ENCODE measurements at places on chromosomes 4 and X. TPM values are rescaled to one million over a fixed set of nuclear protein-coding genes. Genes with fewer than 3 reads are reported as not detected.

REELD1 gene
- not detected for total RNA-seq

ABCG2 gene
- 37.4 TPM for total RNA-seq

PROM1 gene
- total RNA-seq = 0.27 TPM

GIMD1 gene
- total RNA-seq = not detected

GATA1 gene
- total RNA-seq = not detected

SPANXC gene
- not detected for total RNA-seq

CUL4B gene
- 59.4 TPM for total RNA-seq

AR gene
- total RNA-seq = 9.7 TPM

FGF5 gene
- total RNA-seq = not detected

Data from NCI-H460 (cell line).